ENCODE measurements at places on chromosomes 5 and 9.

GRCh38 chr9:127084076-127085039 is 38.1 kb downstream of the ANGPTL2 start:
- no peak for DNase-seq

GRCh38 chr9:7707934-7708333 is 91.6 kb downstream of the DMAC1 start:
- no peak for DNase-seq

GRCh38 chr5:62143268-62144229 is 162.5 kb upstream of the KIF2A start:
- DNase-seq: no peak

- no peak for DNase-seq
Measured at GRCh38 chr5:84301535-84301934, 83.1 kb downstream of the EDIL3 start.

GRCh38 chr5:81297531-81297930 is 3.9 kb upstream of the ZCCHC9 start:
- DNase-seq: no peak

DNA sequence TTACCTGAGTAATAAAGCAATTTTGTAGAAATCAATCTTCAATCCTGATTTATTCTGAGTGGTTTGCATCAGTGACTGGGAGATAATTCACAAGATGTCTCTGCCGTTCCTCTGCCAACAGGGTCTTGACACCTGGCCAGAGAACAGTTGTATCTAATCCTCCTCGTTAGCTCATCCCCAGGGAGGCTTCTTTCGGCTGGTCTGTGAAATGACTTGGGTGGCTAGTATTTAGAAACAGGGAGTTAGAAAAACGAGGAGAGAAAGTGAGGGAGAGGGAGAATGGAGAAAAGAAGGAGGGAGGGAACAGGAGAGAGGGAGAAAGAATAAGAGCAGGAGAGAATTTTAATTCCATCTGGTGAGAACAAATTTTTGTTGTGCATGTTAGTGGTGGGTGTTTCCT is 600.2 kb upstream of the TLE4 start:
- no peak for DNase-seq

GRCh38 chr5:117454716-117455212 is 880.1 kb upstream of the SEMA6A start:
- peak; percentile 53 for DNase-seq

DNA sequence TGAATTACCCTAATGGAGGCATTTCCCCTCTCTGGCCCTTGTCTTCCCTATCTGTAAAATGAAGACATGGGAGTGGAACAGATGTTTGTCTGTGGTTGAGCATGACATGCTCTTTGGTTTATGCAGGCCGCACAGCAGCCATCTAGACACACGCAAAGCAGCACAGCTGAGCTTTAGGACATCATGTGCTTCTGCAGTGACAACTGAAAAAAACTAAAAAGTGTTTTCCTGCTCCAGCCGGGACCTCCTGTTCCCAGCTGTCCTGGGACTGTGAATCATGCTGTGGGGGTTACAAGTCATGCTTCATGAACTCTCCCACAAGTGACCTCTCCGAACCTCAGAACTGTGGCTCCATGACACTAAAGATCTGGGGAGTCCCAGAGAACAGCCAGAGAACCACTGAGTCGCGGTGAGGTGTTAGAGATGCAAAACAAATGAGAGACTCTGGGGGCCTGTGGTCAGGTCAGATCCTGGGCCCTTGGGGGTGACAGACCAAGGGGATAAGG is 1.7 kb downstream of the SMIM3 start:
- no peak for DNase-seq

GRCh38 chr9:70595211-70595610 is 180.8 kb upstream of the KLF9 start:
- no peak for DNase-seq

DNA sequence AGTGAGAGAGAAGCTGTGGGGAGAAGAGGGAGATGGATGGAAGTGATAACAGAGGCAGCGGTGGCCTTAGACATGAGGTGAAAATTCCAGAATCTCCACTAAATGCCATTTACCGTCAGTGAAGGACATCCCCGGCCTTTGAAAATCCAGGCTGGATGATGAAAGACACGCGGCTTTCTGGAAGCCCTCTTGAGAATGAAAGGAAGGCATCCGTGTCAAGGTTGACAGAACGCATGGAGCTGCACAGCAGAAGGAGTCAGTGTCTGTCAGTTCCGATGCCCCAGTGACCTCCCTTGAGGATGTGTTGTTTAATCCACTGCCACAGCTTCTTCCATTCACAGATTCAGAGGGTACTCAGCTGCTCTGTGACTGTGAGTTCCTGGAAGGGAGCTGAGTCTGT is 114.9 kb downstream of the ICE1 start:
- no peak for DNase-seq
